Bronchus fibroblast of lung (primary cell): ENCODE measurements at places on chromosomes 3 and 15. TPM values are rescaled to one million over a fixed set of nuclear protein-coding genes. Genes with fewer than 3 reads are reported as not detected.

The CCDC13 gene
- total RNA-seq = 1.2 and 2.7 TPM in 2 replicates

The GP9 gene
- total RNA-seq = not detected in 2 replicates

The P2RY1 gene
- 0.17 and 0.30 TPM in 2 replicates for total RNA-seq

The ATP8B4 gene
- 0.30 and 0.34 TPM in 2 replicates for total RNA-seq

The HESX1 gene
- total RNA-seq = 0.30 and 1.0 TPM in 2 replicates

The GHSR gene
- total RNA-seq = not detected in 2 replicates

The EOMES gene
- not detected in 2 replicates for total RNA-seq

The SCAANT1 gene
- total RNA-seq = not detected in 2 replicates

The SLC28A2 gene
- total RNA-seq = not detected in 2 replicates

The ZPLD1 gene
- total RNA-seq = not detected in 2 replicates

The CACNA2D2 gene
- total RNA-seq = 0.15 and 0.17 TPM in 2 replicates

The CSTA gene
- 1.0 TPM in 1 of 2 replicates, not detected in the other for total RNA-seq

The SPINK8 gene
- not detected in 2 replicates for total RNA-seq

The GPR62 gene
- total RNA-seq = 0.15 and 0.34 TPM in 2 replicates

The KCNH8 gene
- not detected in 2 replicates for total RNA-seq

The KIF23 gene
- total RNA-seq = 55.4 and 63.5 TPM in 2 replicates

The CDHR4 gene
- total RNA-seq = not detected in 2 replicates

The IQCH gene
- 1.9 and 3.5 TPM in 2 replicates for total RNA-seq

The SLC7A14 gene
- 0.30 and 0.34 TPM in 2 replicates for total RNA-seq

The PCSK6 gene
- total RNA-seq = 0.17 TPM in 1 of 2 replicates, not detected in the other

The GPR87 gene
- 0.17 and 1.2 TPM in 2 replicates for total RNA-seq

The MKRN2OS gene
- total RNA-seq = not detected in 2 replicates

The GUCA1C gene
- total RNA-seq = not detected in 2 replicates

The MED12L gene
- 0.17 and 0.30 TPM in 2 replicates for total RNA-seq

The OGG1 gene
- total RNA-seq = 32.8 and 36.0 TPM in 2 replicates

The ZNF639 gene
- 34.6 and 35.1 TPM in 2 replicates for total RNA-seq

The RASL12 gene
- total RNA-seq = 8.5 and 10.4 TPM in 2 replicates

The GOLGA8B gene
- 13.1 and 16.8 TPM in 2 replicates for total RNA-seq

The CRTC3 gene
- total RNA-seq = 9.2 and 10.7 TPM in 2 replicates

The ITIH1 gene
- not detected in 2 replicates for total RNA-seq

The TRIM42 gene
- not detected in 2 replicates for total RNA-seq

The C3orf85 gene
- not detected in 2 replicates for total RNA-seq

The ABI3BP gene
- total RNA-seq = 4.7 and 11.9 TPM in 2 replicates

The CAPN3 gene
- total RNA-seq = 0.50 and 1.6 TPM in 2 replicates

The LRCH3 gene
- 11.6 and 14.0 TPM in 2 replicates for total RNA-seq

The CCR3 gene
- not detected in 2 replicates for total RNA-seq

The CHRNA7 gene
- not detected in 2 replicates for total RNA-seq

The IL17RE gene
- 3.9 and 6.6 TPM in 2 replicates for total RNA-seq

The CRABP1 gene
- total RNA-seq = not detected in 2 replicates

The CEP97 gene
- total RNA-seq = 7.7 and 10.4 TPM in 2 replicates

The RYK gene
- 52.6 and 57.8 TPM in 2 replicates for total RNA-seq

The XYLB gene
- 1.8 and 5.7 TPM in 2 replicates for total RNA-seq

The CPNE9 gene
- under 0.01 and 0.17 TPM in 2 replicates for total RNA-seq

The AKAP13 gene
- total RNA-seq = 16.3 and 19.2 TPM in 2 replicates

The MAP1A gene
- 16.5 and 18.7 TPM in 2 replicates for total RNA-seq

The CPA3 gene
- 0.50 and 0.89 TPM in 2 replicates for total RNA-seq

The BCHE gene
- 10.0 and 17.3 TPM in 2 replicates for total RNA-seq

The TLR9 gene
- under 0.01 TPM in 1 of 2 replicates, not detected in the other for total RNA-seq

The GPR160 gene
- 0.15 and 0.17 TPM in 2 replicates for total RNA-seq
